Immature natural killer cell (primary cell): ENCODE measurements at places on chromosomes 3 and 15. TPM values are rescaled to one million over a fixed set of nuclear protein-coding genes. Genes with fewer than 3 reads are reported as not detected.
A peak's percentile ranks its signal among the peaks of the same experiment; 100 is the strongest.

DNA sequence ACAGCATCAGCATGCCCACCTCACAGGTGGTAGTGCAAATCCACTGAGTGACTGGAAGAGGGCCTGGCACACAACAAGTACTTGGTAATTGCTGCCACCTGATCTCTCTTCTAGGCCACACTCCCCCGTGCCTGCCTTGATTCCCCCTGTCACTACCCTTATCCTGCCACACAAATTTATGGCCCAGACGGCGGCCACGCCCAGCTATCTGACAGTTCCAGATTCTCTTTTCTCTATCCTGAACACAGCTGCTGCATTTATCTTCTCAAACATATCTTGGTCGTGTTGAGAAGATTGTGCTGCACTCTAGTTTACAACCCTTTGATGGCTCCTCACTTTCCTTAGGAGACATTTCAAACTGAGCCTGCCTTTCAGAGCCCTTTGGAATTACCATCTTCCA is 585.2 kb downstream of the NTRK3 start:
- no peak for DNase-seq

DNA sequence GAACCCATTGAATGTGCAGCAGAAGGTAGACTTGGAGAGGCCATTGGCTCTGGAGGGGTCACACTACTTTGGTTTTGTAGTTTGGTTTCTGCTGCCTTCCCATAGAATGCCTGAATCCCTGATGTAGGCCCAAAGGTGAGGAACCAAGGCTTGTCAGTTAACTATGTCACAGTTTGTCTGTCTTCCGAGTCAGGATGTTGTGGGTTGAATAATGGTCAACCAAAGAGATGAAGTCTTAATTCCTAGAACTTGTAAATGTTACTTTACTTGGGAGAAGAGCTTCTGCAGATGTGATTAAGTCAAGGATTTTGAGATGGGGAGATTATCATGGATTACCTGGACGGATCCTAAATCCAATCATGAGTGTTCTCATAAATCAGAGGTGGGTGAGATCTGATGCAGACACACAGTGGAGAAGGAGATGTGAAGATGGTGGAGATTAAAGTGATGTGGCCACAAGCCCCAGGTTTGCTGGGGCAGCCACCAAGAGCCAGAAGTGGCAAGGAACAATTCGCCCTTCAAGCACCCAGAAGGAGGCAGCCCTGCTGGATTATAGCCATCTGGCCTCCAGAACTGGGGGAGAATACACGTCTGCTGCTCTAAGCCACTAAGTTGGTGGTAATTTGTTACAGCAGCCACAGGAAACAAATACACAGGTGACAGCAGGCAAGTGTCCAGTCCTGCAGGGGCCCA is 2.3 kb upstream of the CCR8 start:
- DNase-seq = no peak

The C3orf22 gene
- polyA plus RNA-seq = not detected

The PROS1 gene
- polyA plus RNA-seq = not detected

The GATA2 gene
- polyA plus RNA-seq = not detected

- no peak for DNase-seq
Observed at GRCh38 chr15:31481142-31481541, 154.5 kb downstream of the KLF13 start.

GRCh38 chr3:127784865-127785710 is 37.2 kb downstream of the MGLL start:
- DNase-seq = no peak

The CAMK2N2 gene
- polyA plus RNA-seq = not detected

The ARHGAP31 gene
- polyA plus RNA-seq = 2.8 TPM

- DNase-seq = no peak
Observed at GRCh38 chr3:160247766-160248165, 22.5 kb downstream of the C3orf80 start.

DNA sequence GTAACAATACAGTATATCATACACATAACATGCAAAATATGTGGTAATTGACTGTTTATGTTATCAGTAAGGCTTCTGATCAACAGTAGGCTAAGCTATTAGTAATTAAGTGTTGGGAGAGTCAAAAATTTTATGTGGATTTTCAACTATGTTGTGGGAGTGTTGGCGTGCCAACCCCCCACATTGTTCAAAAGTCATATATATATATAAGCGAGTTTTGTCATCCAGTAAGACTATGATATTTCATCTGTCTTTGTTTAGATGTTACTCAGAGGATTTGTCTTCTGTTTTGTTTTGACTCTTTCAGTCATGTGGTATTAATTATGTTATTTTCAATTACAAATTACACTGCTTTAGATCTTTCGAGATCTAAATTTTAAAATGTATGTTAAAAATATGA is 51.0 kb upstream of the RAP2B start:
- DNase-seq = no peak

The LRRC2 gene
- not detected for polyA plus RNA-seq

- DNase-seq = no peak
Observed at GRCh38 chr3:105516972-105517371, 150.3 kb downstream of the ALCAM start.

DNA sequence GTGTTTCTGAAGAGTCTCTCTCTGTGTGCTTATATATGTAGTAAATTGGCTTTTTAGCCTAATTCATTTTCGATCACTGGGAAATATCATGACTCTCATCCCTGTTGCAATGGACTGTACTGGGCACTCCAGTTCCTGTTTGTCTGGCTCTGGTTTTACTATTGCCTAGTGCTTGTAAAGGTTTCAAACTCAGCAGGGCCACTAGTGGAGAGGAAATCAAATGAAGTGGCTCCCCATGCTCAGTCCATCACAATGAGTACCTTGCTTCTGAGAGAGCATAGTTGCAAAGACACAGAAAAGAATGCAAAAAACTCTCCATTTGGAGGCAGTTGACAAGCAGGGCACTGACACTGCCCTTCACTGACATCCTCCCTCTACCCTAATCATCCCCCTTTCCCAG is 167.8 kb downstream of the TAFA4 start:
- DNase-seq = no peak

The GOLGA6L25 gene
- polyA plus RNA-seq = not detected

DNA sequence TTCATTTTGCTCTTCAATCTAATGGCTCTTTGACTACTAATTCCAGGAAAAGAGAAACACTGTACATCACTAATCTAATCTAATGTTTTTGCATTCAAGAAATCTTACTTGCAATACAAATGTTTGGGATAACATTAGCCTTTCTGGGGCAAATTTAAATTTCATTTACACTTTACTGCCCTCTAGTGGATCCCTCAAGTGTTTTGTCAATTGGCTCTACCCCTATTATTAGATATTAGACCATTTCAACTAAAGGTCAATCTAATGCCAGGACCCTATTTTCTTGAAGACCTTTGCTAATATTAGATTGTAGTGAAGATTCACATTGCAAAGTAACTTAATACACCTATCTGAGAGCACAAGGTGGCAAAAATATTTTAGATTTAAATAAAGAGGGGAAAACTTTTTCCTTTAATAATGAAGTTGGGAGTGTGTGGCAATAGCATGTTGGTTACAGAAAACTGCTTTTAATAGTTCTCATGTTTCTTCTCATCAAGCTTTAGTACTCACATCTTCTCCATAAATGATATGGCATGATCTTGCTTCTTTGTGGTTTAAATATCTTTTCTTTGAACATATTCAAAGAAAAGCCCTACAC is 5.0 kb downstream of the C2CD4A start:
- DNase-seq = peak; percentile 49

The ABI3BP gene
- polyA plus RNA-seq = not detected

GRCh38 chr3:8937064-8938020 is 25.9 kb downstream of the RAD18 start:
- DNase-seq = no peak

The ST6GAL1 gene
- polyA plus RNA-seq = 49.8 TPM

DNA sequence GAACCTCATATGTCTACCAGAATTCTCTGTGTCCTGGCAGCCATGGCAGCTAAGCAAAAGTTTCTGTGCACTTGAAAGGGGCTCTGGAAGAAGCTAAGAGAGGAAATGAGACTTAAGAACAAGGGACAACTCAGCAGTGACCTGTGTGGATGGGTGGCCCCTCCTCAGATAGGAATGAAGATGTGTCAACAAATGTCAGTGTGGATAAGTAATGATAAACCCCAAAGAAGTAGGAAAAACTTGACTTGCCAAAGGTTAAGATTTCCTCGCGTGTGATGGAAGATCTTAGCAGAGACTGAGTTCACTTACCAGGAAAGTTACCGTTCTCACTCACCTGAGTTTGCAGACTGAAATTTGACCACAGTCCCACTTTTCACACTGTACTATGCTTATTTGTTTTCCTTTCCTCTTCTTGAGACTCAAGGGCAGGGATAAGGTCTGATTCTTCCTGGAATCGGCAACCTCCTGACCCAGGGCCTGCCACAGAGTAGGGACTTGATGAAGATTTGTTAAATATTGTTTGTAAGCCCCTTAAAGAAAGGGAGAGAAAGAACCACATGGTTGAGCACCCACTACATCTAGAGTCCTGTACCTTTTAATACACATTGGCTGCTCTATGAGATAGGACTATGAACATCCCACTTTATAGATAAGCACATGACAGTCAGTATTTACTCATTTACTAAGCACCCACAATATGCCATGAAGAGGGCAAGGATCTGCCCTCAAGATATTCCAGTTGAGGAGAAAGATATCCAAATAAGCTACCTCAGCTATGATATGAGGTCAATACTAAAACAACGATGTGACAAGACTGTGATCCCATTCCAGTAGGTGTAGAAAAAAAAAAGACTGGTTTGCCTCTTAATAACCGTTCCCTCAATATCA is 7.3 kb upstream of the HRH1 start:
- no peak for DNase-seq

The GREM1 gene
- polyA plus RNA-seq = not detected
